AG09319 (cell line): ENCODE measurements at places on chromosomes 3 and 15.

DNA sequence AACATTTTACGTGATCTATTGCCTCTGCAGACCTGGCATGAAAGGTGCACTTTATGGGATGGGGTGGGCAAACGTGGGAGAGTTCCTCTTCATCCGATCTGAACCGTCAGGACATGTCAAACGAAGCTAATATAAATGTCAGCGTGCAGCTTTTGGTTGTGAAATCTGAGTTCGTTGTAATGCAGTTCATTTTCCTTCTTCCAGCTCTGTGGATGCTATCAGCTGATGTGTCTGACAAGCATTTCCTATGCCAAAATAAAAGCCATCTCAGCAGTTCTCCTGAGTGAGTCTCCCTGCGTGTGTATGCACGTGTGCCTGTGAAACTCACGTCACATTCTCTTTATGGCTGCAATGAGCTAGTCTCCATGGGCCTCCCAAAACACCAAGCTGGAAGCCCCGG lies 512.3 kb downstream of the MCTP2 start:
- no peak for DNase-seq

DNA sequence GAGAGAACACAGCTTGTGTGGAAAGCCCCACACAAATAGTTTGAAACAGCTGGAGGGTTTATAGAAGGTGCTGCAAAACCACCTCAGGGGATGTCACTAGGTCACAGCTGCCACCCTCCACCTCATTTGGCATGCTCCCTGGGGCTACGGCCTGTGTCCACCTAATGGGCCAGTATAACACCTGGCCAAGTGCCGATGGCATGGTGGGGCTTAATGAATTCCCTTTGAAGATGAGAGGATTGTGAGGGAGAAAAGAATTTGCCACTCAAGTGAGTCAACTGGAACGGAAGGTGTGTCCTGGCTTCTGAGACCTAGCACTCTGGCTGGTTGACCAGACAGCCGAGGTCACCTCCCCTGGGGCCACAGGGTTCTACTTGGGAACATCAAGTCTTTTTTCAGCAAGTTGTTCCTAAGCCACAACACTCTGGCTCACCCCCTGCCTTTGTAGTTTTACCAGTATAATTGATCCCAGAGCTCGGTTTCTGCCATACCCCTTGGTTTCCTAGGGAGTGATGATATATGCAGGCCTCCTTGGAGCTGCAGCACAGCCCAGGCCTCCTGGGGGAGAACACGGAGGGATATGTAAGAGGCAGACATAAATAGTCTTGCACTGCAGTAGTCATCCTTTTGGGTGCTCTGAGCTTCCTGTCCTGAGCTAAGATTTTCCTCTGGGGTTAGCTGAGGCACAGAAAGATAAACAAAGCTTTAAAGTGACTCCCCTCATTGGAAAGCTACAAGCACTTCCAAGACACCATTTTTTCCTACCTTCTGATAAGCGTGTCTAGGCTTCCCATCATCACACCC lies 178.2 kb upstream of the LPP start:
- DNase-seq, result no peak

- no peak for DNase-seq
Observed at GRCh38 chr15:48479751-48480150, 148.5 kb downstream of the DUT start.

GRCh38 chr3:25945836-25946235 lies 155.9 kb downstream of the OXSM start:
- DNase-seq, result no peak

- no peak for DNase-seq
Observed at GRCh38 chr3:72093270-72093991, 308.5 kb upstream of the PROK2 start.
